MG63 (cell line): ENCODE measurements at places on chromosomes 12 and 14. TPM values are rescaled to one million over a fixed set of nuclear protein-coding genes. Genes with fewer than 3 reads are reported as not detected.

GRCh38 chr12:67449591-67450052 is 180.5 kb downstream of the CAND1 start:
- no peak for DNase-seq

DNA sequence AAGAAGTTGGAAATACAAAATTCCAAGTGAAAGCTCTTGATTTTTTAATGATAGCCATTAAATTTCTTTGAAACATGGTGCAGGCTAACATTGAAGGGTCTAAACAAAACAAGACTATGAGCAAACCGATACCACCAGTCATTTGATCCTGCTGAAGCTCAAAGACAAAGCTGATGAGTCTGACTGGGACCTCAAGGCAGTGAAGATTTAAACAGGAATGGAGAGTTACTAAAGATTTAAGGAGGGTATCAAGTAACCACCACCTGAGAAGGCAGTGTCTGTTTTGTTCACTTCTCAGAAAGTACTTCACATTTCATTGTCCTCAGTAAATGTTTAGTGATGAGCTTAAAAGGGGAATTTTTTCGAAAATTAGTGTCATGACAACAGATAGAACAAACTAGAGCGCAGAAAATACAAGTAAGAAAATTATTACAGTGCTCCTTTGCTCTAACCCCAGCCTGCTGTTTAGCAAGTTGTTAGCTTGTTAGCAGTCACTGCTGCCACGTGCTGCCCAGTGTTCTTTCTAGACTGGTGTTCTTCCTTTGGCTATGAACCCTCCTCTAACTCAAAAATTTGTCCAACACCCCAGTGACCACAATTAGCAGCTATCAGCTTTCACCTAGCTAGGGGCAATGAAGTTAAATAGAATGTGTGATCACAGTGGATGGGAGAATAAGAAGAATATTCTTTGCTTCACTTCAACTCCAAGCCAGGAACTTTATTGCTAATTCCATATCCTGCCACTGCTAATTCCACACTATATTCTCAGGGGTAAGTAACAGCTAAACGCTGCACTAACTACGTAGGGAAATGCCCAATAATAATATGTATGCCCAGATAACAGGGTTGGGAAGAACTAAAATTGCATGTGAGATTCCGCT is 41.1 kb downstream of the YAF2 start:
- no peak for DNase-seq

DNA sequence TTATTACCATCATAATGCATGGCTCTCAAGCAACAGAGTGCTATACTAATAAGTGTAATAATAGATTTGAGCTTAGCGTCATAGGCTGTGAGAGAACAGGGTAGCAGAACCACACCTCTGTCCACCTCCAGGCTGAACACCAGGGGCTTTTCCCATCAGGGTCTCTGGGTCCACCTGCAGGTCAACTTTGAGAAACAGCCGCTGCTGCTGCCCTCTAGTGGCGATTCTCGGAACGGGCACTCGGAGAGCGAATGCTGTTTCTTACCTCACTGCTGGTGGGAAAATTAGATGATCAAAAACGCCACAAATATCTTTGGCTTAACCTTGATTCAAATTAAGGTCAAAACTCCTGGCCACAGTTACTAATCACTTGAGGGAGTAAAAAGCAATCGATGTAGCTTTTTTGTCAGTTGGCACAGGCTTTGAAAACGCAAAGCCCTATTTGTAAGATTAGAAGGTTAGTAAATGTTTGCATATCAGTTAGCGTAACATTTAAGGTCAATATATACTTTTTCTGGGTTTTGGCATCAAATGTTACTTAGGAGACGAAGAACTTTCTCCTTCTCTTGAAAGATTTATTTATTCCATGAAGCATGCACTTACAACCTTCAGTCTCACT is 127.9 kb upstream of the TMEM132D start:
- DNase-seq, result peak; percentile 46

DNA sequence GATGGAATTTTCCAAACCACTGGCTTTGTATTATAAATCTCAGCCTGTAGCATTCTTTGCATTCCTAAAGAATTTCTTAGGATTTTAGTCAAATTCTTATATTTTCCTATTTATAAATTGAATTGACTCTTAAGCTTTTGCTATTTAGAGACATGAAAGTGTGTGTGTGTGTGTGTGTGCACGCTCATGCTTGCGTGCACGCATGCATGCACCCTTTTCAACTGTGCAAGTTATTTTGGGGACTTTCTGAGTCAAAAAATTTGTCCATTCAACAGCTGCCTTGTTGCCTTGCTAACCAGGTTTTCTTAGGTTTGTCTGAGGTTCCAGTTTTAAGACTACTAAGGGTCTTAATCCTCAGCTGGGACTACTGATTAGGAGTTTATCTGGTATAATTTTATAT is 42.6 kb downstream of the GPATCH2L start:
- no peak for DNase-seq

DNA sequence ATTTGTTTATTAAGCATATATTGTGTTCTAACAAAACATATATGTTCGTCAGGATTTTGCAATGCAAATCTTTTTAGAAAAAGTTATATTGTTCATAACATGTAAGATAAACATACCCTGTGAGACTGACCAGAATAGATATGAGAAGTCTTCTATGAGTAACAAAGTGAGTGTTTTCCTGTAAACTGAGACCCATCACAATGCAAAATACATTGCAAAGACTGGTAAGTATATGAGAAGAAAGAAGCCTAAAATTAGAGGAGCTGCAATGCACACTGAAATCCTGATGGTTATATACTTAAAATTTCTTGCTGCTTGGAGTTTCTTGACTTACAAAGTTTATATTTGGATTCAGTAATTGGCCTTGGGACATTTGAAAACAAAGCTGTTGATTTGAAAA is 6.0 kb downstream of the HMGA2 start:
- no peak for DNase-seq

The BHLHE41 gene
- 0.03 TPM in 1 of 2 replicates, not detected in the other for total RNA-seq

GRCh38 chr14:97878727-97879126 is 1081.5 kb downstream of the VRK1 start:
- DNase-seq, result peak; percentile 65

DNA sequence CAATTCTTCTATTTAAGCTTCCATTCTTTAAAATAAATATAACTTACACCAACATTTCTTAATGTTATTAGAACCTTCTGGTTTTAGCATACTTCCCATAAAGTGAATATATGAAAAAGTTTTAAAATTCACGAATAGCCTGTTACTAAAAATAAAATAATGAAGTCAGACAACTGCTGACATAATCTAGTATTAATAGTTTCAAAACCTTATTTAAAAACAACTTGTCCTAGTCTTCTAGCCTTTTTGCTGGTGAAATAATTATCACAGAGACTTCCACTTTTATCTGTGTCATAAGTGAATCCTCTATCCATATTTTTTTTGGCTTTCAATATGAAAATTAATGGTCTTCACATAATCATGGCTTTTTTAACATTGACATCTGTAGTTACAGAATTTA is 93.8 kb upstream of the MON2 start:
- no peak for DNase-seq

GRCh38 chr14:61598980-61599379 is 96.3 kb upstream of the HIF1A start:
- no peak for DNase-seq

- no peak for DNase-seq
Observed at GRCh38 chr14:67917006-67917405, 97.4 kb downstream of the RAD51B start.

The PLEKHG7 gene
- total RNA-seq, result not detected in 2 replicates

DNA sequence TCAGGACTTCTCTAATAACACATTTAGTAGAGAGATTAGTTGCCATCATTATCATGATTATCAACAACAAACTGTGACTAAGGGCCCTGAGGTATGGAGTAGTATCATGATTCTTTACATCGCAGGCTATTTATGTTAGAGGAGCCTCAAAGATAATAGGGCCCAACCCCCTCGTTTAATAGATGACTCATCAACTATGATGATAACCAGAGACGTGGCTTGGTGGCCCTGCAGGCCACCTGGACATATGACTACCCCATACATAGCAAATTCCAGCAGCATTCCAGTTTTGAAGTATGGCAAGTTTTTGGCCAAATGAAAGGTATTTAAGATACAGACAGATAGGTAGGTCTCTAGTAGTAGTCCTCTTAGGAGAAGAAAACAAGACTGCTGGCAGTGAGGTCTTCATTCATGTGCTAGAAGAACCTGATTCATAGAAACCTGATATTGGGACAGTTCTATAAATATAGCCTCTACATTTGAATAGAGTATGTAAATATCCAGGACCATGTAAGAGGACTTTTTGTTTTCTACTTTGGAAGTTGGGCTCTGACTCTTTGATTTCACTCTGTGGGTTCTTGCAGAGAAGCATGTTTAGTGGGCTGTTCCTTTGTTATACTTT is 5.6 kb downstream of the RIC8B start:
- DNase-seq, result no peak

The GPR84 gene
- total RNA-seq, result not detected in 2 replicates

The NYNRIN gene
- 0.30 TPM in 1 of 2 replicates, not detected in the other for total RNA-seq

DNA sequence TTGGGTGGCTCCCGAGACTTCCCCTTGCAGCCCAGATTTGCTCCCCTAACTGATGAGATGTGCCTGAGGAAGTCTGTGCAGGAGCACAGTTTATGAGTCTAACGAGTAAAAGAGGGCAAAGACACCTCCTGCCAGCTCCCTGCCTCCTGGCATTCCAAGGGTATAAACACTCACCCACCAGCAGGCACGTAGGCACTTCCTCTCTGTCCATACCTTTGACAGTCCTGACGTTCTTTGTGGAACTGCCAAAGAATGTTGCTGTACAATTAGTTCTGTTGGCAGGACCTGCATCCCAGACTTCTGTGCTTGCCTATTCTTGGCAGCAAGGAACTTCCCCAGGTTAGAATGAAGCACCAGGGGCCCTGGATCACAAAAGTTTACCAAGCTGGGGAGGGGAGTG is 889.3 kb downstream of the BCL11B start:
- no peak for DNase-seq

DNA sequence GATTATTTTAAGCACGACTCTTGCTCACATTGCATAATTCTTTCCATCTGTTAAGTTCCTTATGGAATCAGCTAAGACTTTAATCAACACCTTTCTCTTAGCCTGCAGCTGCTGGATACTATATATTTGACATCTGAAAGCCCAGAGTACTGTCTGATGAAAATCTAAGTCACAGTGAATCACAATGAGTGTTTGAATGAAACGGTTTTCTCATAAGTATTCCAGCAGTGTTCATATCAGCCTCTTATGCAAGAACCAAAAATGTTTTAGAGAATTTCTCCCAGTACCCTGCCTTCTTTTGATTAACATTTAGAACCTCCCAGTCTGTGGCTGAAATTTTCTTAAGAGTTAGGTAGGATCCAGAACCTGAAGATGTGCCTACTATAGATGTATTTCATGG is 55.6 kb downstream of the FRMD6 start:
- DNase-seq, result no peak

GRCh38 chr14:53218161-53218560 is 65.0 kb upstream of the DDHD1 start:
- no peak for DNase-seq

The SLC5A8 gene
- total RNA-seq, result not detected in 2 replicates

The RTL1 gene
- total RNA-seq, result not detected in 2 replicates

DNA sequence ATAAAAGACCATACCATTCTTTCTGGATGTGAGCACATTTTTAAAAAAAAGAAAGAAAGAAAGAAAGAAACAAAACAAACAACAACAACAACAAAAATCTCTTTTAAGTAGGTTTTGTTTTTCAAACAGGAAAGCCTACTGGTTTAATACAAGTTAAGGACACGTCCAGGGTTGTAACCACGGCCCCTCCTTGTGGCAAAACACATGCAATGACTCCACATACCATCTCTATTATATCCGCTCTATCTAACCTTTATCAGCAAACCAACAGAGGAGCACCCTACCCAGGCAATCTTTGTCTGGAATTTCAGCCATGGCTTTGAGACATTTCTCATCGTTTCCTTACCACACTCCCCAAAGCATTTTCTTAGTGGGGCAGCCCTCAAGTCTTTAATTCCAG is 360.5 kb upstream of the TMPO start:
- no peak for DNase-seq

The TMEM30B gene
- total RNA-seq, result not detected in 2 replicates

The AICDA gene
- not detected in 2 replicates for total RNA-seq

DNA sequence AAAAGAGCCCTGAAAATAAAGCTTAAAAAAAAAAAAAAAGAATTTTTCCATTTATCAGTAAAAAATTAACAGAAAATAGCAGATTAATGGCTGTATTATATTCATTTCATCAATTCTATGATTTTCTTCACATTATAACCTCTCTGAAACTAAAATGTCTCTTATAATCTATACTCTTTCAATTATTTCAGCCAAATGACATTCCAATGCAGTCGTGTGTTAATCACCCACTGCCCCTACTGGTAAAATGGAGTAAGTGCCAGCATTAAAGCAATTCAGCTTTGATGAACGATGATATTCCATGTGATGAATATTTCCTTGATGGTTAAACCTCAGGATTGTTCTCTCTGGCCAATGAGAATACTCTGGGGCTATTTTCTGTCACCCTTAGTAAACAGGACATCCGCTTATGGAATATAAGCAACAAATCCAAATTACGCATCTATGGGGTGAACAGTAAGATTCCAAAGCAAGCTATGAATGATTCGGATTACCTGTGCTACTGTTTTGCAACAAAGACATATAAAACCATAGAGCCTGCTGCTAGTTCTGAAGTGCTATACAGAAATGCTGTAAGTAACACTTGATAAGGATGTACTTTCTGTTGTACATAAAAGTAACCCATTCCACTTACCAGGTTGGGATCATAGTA is 20.3 kb upstream of the SYCP3 start:
- no peak for DNase-seq

DNA sequence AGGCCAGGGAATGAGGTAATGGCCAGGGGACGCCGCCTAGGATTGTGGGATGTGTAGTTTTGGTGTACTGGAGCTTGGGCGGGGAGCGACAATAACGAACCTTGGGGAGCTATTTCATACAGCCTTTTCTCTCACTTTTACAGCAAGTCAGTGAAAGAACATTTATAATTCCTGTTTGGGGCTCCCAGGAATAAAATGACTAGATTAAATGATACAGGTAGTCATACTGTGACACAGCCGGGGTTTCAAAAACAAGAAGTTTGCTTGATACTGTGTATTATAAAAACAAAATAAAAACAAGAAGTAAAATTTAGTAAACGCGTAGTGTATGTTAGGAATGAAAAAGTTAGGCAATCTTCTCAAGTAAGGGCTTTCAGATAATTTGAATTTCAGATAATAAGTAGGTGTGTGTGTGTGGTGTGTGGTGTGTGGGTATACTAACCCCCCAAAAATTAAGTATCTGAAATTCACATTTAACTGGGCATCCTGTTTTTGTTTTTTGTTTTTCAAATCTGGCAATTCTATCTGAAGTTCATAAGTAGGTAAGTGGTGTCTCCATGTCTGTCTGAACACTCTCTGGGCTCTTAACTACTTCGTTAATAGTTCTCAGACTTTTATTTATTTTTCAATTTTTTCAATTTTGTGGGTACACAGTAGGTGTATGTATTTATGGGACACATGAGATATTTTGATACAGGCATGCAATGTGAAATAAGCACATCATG is 458 bp upstream of the DCTN2 start:
- DNase-seq, result no peak
